DMS153 (cell line): ENCODE measurements at places on chromosomes 5 and 9.

GRCh38 chr9:86809759-86810367 is 137.4 kb downstream of the GAS1 start:
- DNase-seq: no peak

DNA sequence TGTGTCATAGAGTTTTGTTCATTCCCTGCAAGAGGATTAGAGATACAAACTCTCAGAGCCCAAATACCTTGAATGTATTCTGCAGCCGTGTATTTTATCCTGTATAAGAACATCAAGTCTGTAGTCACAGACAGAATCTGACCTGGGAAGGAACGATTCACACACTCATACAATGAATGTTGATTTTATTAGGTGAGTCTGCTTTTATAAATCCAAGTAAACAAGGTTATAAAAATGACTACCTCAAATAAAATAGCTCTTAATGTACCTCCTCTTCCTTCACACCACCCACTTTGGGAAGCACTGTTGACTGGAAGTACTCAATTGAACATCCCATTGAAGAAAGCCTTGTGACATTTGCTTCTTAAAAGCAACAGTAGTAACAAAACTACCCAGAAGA is 11.9 kb downstream of the SLC46A2 start:
- no peak for DNase-seq

DNA sequence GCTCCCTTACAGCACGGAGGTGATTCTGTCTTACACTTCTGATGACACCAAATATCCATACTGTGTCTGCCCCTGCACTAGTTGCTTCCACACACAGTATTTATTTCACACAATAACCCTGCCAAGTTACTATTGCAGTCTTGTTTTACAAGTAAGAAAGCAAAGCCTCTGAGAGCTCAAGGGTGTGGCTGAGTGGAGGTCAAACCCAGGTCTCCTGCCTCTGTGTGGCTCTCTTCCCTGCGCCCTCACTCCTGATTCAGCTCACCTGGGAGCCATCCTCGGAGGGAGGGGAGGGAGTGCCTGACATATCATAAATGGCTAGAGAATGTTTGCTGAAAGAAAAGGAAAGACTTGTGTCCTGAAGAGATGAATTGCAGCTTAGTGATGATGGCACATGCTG is 41.0 kb downstream of the MVB12B start:
- DNase-seq: no peak

GRCh38 chr5:160092960-160093707 is 26.1 kb downstream of the PWWP2A start:
- no peak for DNase-seq

GRCh38 chr5:4086081-4086480 is 490.4 kb downstream of the IRX1 start:
- DNase-seq: no peak

GRCh38 chr5:2110137-2110933 is 227.6 kb upstream of the IRX4 start:
- DNase-seq: no peak

DNA sequence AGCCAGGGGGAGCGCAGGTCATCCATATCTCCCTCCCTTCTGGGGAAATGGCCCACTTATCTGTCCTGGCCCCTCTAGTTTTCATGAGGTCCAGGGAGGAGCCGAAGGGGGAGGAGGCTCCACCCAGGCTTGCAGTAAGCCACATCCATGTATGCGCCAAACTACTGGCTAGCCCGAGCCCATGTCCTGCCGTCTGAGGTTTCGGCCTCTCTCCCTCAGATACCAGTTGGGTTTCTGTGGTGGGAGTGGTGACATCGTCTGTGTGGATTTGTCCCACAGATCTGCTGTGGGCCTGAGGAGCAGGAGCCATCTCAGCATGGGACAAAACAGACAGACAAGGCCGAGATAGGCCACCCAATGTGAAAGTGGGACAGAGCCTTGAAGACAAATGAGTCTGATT is 78.3 kb upstream of the ORM1 start:
- no peak for DNase-seq

DNA sequence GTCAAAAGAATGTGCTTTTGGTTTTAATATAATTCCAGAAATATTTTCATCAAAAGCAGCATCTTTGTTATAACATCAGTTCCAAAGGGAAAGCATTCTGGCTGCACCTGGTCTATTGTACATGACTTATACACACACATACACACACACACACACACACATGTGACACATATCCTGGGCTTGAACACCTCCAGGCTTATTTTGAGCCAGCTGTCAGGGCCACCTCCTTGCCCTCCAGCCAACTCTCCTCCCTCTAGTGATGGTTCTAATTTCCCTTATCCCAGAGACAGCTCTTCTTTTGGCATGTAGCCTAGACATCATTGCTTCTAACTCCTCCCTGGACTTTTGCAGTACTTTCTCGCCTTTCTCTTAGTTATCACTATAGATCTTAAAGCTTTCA is 115.0 kb downstream of the PIK3R1 start:
- no peak for DNase-seq

DNA sequence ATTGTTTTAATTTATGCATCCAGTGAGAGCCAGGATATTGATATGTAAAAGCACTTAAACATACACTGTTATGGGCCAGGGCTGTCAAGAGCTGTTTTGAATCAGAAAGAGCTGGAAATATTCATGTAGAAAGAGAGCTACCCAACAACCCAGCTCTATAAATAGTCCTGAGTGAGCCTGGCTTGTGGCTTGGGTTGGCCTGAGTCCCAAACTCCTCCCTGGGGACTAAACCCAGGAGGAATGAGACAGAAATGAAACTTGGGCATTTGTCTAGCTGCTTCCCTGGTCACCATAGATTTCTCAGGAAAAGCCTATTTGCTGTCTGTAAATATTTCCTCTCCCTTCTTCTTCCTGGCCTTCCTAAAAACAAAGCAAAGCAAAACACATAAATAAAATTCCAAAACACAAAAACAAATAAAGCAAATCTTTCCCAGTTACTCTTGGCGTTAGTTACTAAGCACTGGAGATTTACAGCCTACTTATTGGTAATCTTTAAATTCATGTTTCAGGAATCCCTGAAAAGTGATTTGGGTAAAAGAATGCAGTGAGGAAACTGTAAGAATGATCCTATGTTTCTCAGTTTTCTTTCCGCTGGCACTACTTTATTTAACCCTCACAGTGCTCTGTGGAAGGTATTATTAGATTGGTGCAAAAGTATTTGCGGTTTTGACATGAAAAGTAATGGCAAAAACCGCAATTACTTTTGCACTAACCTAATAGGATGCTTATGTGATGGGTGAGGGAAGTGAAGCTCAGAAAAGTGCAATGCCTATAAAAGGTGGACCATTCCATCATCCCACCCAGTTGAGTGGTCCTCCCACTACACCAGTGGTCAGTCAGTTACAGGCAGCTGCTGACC is 111.8 kb downstream of the CARTPT start:
- peak; percentile 66 for DNase-seq

- no peak for DNase-seq
Measured at GRCh38 chr5:112004867-112005622, 248.1 kb upstream of the NREP start.

GRCh38 chr9:128150594-128151308 is 1.5 kb downstream of the LCN2 start:
- DNase-seq: no peak

- DNase-seq: no peak
Measured at GRCh38 chr5:133373121-133373870, 239.0 kb downstream of the FSTL4 start.

DNA sequence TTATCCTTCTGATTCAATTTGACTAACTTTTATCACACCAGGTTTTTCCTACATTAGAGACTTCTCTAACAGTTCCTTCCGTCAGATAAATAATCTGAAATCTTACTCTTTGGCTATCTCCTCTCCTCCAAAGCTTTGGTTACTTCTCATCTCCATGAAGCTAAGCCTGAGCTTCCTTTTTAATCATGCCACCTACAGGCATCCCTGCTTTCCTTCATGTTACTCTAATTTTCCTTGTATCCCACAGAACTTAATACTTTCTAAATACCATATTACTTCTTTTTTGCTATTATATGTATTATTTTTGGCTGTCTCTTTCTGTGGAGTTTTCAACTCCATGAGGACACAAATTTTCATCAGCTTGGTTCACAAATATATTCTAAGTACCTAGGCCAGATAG is 49.7 kb downstream of the C9 start:
- DNase-seq: no peak

GRCh38 chr9:14080959-14081542 is 232.9 kb downstream of the NFIB start:
- no peak for DNase-seq

DNA sequence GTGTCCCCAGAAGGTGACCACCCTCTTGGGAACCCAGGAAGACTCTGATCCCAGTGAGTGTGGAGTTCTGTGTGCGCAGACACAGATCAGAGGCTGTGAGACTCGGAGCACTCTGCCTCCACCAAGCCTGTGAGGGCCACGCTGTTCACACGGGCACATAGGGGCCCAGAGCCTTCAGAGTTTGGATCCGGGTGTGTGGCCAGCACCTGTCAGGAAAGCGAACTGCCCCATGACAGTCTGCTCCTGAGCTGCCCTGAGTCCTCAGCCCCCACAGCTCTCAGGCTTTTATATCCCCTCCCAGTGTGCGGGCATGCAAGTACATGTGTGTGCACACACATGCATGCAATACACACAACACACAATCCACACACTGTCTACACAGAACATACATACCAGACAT is 161.8 kb upstream of the IRX2 start:
- DNase-seq: no peak

GRCh38 chr5:71586052-71586940 is 844 bp upstream of the MCCC2 start:
- DNase-seq: peak; percentile 49

- no peak for DNase-seq
Measured at GRCh38 chr9:13140843-13141592, 138.5 kb downstream of the MPDZ start.
